ENCODE measurements at places on chromosomes 2 and 18.

DNA sequence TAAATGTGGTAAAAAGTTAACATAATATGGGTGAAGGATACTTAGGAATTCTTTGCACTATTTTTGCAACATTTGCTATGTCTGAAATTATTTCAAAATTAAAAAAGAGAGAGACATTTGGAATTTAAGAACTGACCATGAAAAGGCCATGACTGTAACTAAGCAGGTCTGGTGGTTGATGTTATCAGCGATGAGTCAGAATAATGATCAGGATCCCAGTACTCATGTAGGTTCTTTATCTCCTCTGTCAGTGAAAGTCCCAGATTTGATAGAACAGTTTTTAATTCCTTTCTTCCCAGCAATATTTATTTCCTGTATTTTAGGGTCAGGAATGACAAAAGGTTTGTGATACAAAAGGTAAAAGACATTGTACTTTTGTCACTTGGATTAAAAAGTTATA, 242.4 kb upstream of the ZNF521 start:
- no peak for DNase-seq

DNA sequence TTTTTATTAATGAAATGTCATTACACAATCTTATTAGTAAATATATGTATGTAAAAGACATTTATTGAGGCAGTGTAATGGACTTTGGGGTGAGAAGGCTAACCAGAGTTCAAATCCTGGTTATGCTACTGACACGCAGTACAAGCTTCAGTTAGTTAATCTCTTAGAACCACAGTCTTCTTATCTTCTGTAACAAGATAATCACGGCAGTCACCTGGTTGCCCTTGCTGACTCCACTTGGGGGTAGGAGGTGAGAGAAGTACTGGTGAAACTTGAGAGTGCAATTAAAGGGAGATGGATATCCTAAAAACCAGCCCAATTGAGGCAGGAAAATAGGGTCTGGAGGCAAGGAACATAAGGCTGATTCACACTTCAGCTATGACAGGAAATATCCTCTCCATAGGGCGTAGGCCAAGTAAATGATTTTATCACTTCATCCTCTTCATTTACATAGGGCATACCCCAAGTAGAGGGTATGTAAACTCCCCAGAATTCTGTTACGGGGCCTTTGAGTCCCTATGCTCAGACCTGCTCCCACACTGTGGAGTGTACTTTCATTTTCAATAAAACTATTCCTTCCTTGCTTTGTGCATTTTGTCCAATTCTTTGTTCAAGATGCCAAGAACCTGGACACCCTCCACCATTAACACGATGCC, 21.3 kb downstream of the SKA1 start:
- DNase-seq = no peak

DNA sequence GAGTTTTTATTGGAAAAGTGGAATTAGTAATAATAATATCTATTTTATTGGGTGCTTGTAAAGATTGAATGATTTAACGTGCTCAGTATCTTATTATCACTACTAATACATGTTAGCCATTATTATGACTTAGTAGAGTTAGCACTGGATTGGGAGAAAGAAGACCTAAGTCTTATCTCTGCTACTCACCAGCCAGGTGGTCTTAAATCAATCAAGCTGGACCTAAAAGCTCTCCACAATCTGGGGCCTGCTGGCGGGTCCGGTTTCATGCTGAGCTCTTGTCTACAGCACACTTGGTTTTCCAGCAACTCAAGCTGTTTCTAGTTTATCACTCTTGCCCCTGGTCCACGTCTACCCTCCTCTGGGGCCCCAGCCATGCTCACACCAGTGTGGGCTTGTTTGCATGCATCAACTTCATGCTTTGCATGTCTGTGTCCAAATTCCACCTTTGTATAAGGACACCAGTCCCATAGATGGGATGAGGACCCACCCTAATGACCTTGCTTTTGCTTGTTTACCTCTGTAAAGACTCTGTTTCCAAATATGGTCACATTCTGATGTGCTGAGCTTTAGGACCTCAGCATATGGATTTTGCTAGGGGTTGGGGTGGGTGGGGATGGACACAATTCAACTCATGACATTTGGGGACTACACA, 363.1 kb downstream of the LPIN1 start:
- DNase-seq = no peak

- DNase-seq = no peak
These were observed 42.4 kb downstream of the BMPR2 start for GRCh38 chr2:202418511-202418910.

DNA sequence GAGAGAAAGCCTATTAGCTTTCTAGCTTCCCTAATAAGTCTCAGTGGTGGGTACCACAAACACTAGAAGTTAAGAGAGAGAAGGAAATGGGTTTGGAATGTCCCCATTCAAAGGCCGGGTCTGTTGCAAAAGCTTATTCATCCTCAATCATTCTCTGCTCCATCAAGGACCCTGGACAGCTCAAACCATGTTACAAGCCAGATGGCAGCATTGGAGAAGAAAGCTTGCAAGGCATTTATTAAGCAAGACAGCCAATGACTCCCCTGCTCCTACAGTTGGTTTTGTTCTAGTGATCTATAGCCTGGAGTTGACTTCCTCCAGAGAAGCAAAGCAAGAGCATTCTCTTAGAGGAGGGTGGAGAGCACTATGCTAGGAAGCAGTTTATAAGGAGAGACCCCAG, 86.9 kb upstream of the LMAN1 start:
- DNase-seq = no peak

- DNase-seq = no peak
These were observed 88.4 kb downstream of the LYPD1 start for GRCh38 chr2:132581591-132581990.

DNA sequence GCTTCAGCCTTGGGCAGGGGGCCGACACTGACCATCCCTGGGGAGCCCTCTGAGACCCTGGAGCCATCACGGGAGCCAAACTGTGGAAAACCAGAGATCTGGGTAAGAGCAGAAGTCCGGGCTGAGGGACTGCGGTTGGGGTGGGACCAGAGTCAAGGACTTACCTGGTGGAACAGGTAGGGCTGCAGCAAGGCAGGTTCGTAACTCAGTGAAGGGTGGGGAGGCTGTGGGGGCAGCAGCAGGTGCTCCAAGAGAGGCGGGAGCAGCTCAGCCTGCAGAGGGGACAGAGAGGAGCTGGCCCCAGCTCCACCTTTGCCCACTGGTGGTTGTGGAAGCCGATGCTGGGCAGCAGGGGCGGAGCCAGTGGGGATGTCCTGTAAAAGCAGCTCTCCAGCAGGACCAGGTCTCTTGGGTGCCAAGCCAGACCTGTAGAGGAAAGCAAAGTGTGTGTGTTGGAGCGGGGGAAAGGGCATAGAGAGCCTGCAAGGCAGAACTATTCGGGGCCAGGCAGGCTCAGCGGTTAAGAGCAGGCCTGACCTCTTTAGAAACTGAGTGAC, 6.7 kb downstream of the PTPRN start:
- no peak for DNase-seq

GRCh38 chr2:136327162-136327852, 209.4 kb upstream of the CXCR4 start:
- peak; percentile 70 for DNase-seq

- DNase-seq = no peak
These were observed 59.7 kb downstream of the XDH start for GRCh38 chr2:31354837-31355236.

GRCh38 chr2:60479226-60480088, 74.0 kb downstream of the BCL11A start:
- DNase-seq = no peak

- DNase-seq = no peak
These were observed 114.2 kb downstream of the DTNB start for GRCh38 chr2:25559148-25559547.

- DNase-seq = no peak
These were observed 321.4 kb upstream of the MMADHC start for GRCh38 chr2:149908726-149909683.

DNA sequence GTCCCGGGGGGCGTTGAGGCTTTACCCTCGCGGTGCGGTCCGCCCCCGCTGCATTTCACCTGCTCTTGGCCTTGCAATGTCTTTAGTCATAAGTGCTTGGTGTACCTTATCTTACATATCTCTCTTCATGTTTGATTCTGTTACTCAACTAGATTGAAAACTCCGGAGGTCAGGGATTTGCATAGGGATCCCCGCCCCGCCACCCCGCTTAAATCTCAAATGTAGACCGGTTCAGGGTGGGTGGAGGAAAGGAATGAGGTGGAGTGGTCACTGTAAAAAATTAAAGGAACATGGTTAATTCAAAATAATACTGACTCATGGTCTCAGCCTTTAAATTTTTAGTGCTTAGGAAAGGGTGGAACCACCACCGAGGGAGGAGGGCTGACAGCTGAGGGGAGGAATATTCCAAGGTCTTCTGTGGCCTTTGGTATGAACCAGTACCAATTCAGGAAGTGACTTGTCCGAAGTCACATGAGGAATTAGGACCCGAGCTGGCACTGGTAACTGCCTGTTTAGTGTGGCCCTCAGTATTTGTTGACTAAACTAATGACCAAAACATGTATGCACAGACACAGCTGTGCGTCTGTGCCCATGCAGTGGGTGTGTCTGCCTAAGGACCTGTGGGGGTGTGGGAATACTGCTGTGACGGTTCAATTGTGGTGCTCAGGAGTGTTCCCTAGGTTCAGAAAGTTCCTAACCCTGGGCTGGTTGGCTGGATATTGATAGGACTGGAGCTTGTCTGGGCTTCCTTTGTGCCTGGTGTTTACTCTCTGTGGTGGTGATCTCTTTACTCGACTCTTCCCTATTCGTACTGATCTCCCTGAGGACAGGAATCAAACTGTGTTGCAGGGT, 1.0 kb downstream of the PLEKHB2 start:
- peak; percentile 58 for DNase-seq

DNA sequence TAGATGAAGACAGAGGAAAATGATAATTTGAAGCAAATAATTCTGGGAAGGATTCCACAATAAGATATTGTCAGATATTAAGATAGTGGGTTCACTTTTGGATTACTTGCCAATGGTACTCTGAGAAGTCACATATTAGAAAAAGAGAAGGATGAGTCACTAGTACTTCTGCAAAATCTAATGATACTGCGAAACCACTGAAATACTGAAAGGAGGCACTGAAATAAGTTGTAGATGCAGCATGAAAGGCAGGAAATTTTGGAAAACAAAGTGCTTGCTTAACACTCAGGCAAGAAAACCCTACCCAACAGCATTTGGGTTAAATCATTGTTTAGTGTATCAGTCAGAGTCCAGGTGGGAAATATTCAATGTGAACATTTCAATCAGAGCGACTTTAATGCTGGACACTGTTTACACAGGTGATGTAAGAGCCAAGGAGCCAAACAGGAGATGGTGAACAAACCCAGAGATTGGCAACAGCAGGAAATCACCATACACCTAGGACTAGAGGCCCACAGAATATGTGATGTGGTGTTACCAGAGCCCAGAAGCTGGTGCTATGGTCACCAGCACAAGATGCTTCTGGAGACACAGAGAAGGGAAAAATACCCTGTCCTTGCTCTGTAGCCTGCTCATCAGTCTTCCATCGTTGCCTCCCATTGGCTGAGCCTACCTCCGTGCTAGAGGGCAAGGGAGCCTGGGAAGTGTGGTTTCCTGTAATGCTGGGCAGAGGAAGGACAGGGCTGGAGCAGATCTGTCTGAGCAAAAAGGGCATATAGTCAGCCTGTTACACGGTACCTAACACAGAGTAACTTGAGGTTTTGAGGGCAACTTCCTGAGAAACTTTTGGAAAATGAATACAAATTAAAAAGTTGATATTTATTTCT, 204.7 kb upstream of the ITGA4 start:
- DNase-seq = no peak

GRCh38 chr2:64819774-64820688, 166.3 kb upstream of the SERTAD2 start:
- peak; percentile 43 for DNase-seq
